ENCODE measurements at places on chromosomes 11 and 22.

DNA sequence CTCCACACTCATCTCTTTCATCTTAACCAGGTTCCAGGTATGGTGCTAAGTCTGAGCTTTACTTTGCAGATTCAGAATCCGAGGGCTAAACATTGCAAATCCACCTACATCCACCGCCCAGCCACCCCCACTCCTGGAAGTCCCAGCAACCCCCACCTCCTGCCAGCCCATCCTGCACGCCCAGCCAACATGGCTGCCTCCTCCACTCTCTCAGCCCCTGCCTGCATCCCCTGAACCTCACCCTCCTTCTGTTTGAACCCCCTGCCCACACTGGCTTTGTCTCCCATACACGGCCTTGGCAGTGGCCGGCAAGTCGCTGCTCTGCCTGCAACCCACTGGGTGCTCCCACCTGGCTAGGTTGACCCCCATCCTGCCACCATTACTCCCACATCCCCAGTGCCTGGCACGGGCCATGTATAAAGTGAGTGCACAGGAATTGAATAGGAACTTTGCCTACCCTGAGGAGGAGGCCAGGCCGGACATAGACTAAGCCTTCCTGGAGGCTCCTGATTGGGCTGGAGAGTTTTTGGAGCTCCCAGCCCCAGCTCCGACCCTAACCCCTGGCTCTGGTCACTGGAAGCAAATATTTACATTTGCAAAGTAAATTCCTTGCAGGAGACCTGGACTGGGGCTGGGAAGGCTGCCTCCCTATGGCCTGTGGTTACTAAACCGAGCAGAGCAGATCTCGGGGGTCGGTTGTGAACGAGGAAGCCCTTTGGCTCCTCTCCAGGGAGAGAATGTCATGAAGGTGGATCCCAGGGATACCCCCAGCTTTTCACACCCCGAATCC, 14.4 kb downstream of the EMID1 start:
- no peak overlapping the region for H3K4me3 ChIP-seq
- no peak overlapping the region for H3K27ac ChIP-seq
- H3K4me1 ChIP-seq = no peaks in the 10 kb centered on the region

GRCh38 chr22:39534591-39535356, 2.2 kb upstream of the RPS19BP1 start:
- no peak overlapping the region for H3K27ac ChIP-seq
- peak overlapping the region; percentile 8 for H3K4me3 ChIP-seq
- H3K27me3 ChIP-seq = no peaks in the 10 kb centered on the region
- peaks cover 16% of the 10 kb centered on the region for H3K4me1 ChIP-seq
- peak; percentile 91 for DNase-seq

GRCh38 chr11:106601684-106602297, 416.5 kb downstream of the GUCY1A2 start:
- H3K36me3 ChIP-seq = no peaks in the 10 kb centered on the region
- H3K4me3 ChIP-seq = no peak overlapping the region
- H3K27me3 ChIP-seq = no peaks in the 10 kb centered on the region
- no peaks in the 10 kb centered on the region for H3K4me1 ChIP-seq
- no peak for DNase-seq
- H3K27ac ChIP-seq = no peak overlapping the region

DNA sequence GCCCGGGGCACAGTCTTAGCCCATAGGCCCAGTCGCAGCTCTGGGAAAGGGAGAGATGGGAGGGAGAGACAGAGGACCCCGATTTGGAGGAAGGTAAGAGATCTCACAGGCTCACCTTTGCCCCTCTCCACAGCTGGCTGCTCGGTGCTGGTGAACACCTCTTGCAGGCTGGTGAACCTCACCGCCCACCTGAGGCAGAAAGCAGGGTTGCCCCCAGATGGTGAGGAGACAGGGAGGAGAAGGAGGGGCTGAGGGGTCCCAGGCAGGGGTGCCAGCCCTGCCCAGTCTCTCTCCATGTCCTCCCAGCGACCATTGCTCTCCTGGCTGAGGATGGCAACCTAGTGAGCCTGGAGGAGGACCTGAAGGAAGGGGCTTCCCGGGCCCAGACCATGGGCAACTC, 1.2 kb downstream of the C22orf15 start:
- no peaks in the 10 kb centered on the region for H3K36me3 ChIP-seq
- H3K27ac ChIP-seq = no peak overlapping the region
- peaks cover 2% of the 10 kb centered on the region for H3K4me1 ChIP-seq
- no peak for DNase-seq
- no peaks in the 10 kb centered on the region for H3K27me3 ChIP-seq

DNA sequence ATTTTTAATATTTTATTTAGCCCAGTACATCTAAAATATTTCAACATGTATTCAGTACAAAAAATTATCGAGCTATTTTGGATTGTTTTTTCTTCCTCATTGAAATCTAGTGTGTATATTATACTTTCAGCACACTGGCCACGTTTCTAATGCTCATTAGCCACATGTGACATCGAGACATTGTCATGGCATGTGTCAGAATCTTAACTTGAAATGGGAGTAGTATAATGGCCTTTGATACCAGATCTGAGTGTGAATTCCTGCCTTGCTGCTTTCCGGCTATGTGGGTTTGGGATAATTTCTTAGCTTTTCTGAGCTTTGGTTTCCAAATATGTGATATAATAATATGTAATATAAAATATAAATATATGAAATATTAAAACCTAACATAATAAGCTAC, 54.3 kb downstream of the BCL2L13 start:
- H3K36me3 ChIP-seq = no peaks in the 10 kb centered on the region
- H3K27ac ChIP-seq = no peak overlapping the region
- H3K4me1 ChIP-seq = no peaks in the 10 kb centered on the region
- no peaks in the 10 kb centered on the region for H3K27me3 ChIP-seq
- H3K4me3 ChIP-seq = no peak overlapping the region
- no peak for DNase-seq
